ENCODE measurements at places on chromosomes 5 and 9.

GRCh38 chr5:36056422-36056821, 10.3 kb downstream of the UGT3A2 start:
- no peak for DNase-seq

DNA sequence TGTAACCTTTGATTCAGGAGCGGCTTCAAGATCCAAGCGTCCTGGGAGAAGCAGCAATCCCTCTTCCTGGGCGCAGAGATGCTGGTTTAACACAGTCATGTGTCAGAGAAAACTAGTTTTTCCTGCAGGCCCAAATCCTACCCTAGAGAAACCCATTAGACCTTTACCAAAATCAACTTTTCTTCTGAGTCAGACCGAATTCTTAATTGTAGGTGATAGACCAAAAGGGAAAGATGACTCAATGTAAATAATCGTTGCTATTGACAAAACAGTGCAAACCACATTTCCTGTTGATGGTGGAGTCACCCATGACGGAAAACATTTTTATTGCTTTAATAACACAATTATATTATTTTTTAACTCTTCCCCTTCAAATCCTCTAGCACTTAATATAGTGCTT, 40.1 kb downstream of the SLC1A1 start:
- DNase-seq, result peak; percentile 48

GRCh38 chr9:85508616-85509015, 233.1 kb downstream of the AGTPBP1 start:
- DNase-seq, result peak; percentile 50

DNA sequence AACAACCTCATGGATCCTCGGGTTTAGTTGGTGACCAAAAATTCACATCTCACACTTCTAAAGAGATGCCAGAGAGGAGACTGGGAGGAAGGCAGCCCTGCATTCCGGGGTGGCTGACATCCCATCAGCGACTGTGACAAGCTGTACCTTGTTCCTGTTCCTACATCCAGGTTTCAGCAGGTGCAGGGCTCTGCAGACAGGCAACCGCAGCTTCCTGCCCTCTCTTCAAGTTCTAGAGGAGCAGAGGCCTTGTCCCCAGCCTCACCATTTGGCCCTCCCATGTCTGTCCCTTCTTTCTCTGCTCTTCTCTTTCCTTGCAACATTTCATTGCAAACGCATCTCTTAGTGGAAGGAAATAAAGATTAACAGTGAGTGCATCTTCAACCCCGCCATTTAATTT, 454.6 kb downstream of the IRX1 start:
- no peak for DNase-seq
